ENCODE measurements at places on chromosomes 6 and 20.

DNA sequence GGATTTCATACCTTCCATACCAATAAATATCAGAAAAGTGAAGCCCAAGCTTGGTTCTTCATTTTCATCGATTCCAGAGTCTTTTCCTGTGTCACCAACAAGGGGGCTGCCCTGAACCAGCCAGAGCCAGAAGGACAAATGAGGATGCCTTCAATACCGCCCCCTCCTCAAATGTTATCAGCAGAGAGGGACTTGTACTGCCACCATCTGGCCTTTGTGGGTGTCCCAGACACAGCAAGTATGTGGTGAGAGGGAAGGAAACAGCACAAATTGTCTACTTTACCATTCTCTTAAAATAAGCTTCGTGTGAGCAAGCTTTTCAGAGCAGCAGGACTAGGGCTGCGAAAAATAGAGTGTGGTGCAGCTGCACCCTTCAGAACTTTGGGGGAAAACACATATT is 165.3 kb downstream of the SOBP start:
- DNase-seq: no peak

- no peak for DNase-seq
Observed at GRCh38 chr6:150119173-150119572, 23.7 kb upstream of the PPP1R14C start.

DNA sequence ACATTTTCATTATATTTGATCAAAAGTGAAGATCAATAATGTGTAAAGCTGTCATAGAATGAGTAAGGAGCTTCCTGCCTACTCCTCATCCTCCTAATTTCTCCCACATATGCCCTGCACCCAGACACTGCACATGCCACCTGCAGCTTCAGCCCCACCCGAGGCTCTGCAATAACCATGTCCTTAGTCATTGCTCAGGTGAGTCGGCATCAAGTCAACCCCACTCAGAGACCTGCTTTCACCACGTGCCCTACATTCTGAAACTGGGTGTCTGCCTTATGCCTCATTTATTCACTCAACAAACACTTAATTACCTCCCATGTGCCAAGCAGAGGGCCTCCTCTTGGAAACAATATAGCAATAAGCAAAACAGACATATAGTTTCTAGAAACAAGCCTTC is 15.4 kb upstream of the TNFAIP3 start:
- no peak for DNase-seq

- DNase-seq: no peak
Observed at GRCh38 chr6:75747152-75747992, 1.7 kb upstream of the MYO6 start.

Measured in NCI-H1436 treated with DMSO at 0.1 percent for 48 hours (cell line).